Mammary epithelial cell (primary cell): ENCODE measurements at places on chromosomes 4 and X.
A peak's percentile ranks its signal among the peaks of the same experiment; 100 is the strongest.

DNA sequence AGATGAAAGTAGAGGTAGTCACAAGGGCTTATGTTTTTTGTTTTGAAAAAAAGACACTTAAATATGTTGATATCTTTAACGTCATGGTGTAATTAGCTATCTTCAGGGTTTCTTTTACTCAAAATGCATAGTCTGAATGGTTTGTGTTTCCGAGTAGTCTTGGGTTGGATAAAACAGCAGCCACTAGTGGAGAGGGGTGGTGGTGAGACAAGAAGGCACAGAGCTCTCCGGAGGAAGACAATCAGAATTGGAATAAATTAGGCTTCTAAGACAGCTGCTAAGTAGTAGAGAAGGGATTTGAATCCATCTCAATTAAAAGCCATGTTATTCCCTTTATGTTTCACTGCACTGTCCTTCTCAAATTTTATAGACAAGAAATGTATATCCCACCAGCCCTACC lies 240.4 kb upstream of the VEGFC start:
- DNase-seq: no peak

DNA sequence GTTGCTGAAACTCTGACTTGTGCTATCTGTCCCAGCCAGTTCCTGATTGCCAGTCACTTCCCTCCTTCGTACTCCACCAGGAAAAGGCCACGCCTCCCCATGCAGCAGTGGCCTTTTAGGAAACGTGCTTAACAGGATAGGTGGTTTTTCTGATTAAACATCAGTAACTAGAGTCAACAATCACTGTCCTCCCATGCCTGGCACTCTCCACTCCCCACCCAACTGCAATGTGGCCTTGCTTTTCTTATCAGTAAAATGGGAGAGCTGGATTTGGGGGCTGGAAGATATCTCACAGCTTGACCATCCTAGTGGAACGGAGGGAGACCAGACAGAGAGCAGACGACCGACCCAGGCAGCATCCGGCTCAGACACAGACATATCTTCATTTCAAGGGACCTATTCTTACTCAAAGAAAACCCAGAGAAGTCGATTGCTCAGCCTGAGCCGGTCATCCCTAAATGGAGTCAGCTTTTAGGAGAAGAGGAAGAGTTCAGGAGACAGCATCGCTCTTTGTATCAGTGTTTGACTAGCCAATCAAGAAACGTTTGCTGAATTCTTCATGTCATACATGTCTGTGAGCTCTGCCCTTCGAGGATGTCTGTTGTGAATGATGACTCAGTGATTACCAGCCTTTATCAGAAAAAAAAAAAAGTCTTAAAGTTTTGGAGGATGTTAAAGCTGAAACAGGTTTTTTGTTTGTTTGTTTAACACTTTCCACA lies 12.7 kb upstream of the UBA6 start:
- peak; percentile 57 for DNase-seq

GRCh38 chrX:21490341-21490740 lies 116.1 kb downstream of the CNKSR2 start:
- DNase-seq: peak; percentile 44

GRCh38 chrX:150085881-150086280 lies 147.6 kb upstream of the EOLA2 start:
- DNase-seq: peak; percentile 35

DNA sequence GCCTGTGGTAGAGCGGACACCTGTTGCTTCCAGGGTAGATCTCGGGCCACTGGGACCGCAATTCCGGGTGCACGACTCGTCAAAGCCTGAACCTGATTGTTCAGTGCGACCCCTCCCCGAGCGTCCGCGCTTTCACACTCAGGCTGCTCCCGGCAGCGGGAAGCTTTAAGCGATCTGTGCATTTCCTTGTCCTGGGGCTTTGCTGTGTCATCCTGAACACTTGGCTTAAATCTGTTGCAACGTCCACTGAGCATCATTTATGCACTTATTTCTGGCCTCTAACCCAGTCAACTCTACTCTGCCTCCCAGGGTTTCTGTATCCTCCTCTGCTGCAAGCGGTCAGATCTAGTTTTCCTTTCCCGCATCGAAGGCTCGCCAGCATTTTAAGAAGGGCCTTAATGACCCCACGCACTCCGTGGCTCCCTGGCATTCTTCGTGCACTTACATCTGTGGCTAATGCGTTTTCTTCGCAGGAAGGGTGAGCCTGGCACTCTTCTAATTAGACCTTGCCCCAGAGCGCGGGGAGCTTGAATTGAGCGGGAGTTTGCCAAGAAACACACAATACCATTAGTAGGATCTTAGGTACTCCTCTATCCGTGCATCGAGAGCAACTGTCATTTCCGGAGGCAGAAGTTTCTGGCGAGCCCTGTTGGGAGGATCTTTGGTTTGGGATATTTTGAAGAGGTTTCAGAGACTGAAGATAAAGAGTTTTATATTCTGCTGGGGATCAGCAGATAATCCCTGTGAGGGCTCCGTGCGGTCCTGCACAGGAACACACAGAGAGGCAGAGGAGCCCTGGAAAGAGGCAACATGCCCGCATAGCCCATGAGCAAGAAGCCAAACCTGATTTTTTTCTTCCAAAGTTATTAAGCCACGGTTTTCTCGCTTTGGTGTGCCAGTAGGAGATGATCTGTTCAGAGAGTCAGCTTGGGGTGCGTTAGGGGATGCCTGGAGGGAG lies 654 bp upstream of the DDIT4L start:
- peak; percentile 4 for DNase-seq

- DNase-seq: peak; percentile 82
Measured at GRCh38 chrX:78139160-78140123, at the start of gene TAF9B. Gene TAF9B (minus strand): TSS chrX:78139650. CDS start chrX:78139611, 39 bp downstream.

GRCh38 chrX:47623540-47624027 lies 3.9 kb upstream of the SYN1 start:
- DNase-seq: peak; percentile 26

DNA sequence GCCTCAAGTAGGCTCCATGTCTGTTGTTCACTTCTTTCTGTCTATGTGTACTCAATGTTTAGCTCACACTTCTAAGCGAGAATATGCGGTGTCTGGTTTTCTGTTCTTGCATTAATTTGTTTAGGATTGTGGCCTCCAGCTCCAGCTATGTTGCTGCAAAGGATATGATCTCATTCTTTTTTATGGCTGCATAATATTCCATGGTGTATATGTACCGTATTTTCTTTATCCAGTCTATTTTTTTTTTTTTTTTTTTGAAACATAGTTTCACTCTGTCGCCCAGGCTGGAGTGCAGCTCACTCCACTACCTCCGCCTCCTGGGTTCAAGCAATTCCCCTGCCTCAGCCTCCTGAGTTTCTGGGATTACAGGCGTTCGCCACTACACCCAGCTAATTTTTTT lies 5.7 kb upstream of the TMEM150C start:
- no peak for DNase-seq
